GF-D8 (cell line): ENCODE measurements at places on chromosomes 5 and 9.

GRCh38 chr5:120358949-120359348, 105.2 kb upstream of the PRR16 start:
- DNase-seq: no peak

DNA sequence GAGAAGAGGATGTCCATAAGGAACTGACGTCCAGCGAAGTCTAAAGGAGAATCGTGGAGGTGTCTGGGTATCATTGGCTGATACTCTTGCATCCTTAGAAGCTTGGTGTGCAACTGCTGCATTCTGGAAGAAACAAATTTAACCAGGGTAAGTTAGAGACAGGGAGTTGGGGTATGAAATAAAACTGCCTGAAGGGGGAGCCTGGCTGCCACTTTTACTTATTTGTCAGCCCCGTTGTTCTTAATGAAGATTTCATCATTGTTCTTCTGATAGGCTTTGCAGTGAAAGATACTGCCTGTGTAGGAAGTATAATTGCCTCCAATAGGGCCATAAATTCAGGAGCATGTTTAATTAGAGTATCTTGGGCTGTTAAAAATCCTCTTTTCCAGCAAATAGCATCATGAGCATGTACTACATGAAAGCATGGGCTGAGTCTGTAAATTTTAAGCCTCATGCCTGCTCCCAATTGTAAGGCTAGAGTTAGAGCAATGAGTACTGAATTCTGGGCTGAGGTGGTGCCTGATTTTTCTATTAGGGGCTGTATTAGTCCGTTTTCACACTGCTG, 1264.5 kb upstream of the ACO1 start:
- DNase-seq: no peak

DNA sequence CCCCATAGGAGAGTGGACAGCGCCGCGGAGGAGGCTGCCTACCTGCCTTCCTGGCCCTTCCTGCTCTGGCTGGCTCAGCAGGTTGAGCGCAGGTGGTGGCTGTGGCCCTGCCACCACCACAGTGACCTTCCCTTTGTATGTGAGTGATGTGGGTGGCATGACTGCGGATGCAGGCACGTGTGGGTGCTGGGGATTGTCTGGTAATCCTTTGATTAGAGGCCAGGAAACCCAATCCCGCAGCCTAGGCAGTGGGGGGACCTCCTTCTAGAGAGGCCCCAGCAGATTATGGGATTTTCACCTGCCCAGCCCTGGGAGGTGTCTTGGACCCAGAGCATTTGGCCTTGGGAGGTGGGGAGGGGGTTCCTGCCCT, 16.5 kb downstream of the RXRA start:
- DNase-seq: no peak

GRCh38 chr5:96870094-96871026, 5.9 kb upstream of the ERAP2 start:
- no peak for DNase-seq

DNA sequence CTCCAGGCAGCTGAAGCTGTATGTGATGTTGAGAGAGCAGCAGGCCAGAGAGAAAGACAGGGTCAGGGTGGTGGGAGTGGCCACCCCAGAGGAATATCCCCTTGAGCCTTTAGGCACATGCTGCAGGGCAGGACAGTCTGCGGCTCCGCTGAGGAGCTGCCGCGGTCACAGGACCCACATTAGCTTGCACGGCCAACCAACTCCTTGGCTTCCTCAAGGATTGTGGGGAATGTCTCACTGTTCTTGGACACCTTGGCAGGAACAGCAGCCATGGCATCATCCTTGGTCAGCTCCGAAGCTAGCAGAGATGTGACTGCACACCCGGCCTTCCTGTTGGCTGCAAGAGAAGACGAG, 27.8 kb downstream of the PCDHGC5 start:
- no peak for DNase-seq

- no peak for DNase-seq
These were observed 20.1 kb downstream of the TTC1 start for GRCh38 chr5:160029004-160029403.

DNA sequence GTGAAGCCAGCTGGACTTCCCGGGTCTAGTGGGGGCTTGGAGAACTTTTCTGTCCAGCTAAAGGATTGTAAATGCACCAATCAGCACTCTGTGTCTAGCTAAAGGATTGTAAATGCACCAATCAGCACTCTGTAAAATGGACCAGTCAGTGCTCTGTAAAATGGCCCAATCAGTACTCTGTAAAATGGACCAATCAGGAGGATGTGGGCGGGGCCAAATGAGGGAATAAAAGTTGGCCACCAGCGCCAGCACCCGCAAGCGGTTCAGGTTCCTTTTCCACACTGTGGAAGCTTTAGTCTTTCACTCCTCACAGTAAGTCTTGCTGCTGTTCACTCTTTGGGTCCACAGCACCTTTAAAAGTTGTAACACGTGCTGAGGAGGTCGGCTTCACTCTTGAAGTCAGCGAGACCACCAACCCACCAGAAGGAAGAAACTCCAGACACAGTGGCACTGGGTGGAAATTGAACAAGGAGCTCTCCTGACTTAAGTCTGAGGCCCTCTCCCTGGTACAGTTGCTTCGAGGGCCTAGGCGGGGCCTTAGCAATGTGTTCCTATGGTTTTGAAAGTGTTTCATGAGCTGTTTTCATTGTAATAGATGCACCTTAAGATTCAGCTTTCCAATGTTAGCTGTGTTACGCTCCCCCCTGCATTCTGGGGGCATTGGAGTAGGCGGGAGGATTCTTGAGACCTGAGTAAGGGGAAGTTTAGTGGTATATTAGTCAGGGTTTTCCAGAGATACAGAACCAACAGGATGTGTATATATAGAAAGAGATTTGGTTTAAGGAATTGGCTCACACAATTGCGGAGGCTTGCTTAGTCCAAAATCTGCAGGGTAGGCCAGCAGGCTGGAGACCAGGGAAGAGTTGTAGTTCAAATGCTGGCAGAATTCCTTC, 21.5 kb upstream of the MYO10 start:
- no peak for DNase-seq

DNA sequence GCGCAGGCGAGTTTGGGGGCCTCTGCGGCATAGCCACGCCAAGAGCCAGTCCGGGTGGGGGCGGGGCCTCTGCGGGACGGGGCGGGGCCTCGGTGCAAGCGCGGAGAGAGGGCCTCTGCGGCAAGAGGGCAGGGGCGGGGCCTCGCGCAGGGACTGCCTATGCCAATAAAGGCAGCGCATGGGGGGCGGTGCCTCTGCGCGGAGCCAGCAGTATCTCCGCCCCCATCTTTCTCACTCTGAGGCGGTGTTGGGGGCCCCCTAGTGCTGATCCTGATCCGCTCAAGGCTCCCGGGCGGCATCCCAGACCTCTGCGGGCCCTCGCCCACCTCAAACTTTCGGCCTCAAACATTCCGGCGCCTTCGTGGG, 9.2 kb upstream of the GPRIN1 start:
- DNase-seq: no peak

GRCh38 chr9:114370251-114370967, 17.4 kb downstream of the AKNA start:
- no peak for DNase-seq

GRCh38 chr5:154273028-154273617, 82.6 kb downstream of the GALNT10 start:
- peak; percentile 9 for DNase-seq

DNA sequence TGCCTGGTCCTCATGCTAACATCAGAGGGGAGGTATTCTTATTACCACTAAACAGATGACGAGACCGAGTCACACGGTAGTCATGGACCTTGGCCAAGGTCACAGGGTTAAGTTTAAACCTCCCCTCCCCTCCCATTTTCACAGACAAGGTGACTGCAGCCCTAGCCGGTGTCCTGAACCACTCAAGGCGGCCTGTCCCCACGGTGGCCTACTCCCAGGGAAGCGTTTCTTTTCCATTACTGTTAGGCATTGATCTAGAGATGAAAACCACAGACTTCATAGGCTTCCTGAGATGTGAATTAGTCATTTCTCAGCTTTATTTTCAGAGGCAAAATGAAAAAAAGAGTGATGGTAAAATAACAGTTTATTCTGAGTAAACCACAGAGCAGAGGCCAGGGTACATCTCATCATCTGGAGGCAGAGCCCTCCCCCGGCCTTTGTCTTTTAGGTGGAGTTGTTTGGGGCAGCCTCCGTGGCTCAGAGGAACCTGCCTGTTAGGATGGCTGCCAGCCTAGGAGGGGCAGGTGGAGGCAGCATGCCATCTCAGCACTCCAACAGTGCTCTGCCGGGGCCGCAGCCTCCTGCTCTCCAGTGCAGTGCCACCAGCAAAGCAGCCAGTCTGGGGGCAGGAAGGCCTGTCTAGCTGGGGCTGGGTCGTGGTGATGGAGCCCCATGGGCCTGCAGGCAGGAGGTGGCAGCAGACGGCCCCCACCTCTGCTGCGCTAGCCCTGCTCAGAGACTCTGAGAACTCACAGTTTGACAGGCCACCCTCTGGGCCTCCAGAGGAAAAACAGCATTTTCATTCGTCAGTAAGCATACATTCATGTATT, 71.2 kb downstream of the RAPGEF1 start:
- no peak for DNase-seq

GRCh38 chr9:32587901-32588300, 14.9 kb upstream of the NDUFB6 start:
- DNase-seq: no peak

GRCh38 chr9:107312376-107313050, 29.4 kb downstream of the RAD23B start:
- no peak for DNase-seq

DNA sequence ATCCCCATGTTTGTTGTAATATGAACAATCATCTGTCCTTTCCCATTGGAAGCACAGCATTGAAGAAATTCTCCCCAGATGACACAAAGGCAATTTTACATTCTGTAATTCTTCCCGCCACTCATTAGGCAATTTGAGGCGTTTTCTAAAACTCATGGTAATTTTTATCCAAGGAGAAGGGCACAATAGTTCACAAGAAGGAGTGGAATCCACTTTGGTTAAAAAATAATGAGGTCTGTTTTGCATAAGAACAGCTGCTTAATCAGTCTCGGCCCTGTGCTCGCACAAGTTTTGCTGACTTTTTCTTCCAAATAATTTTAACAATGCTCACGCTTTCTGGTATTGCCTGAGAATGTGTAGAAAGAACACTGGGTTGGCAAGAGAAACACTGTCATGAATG, 94.0 kb downstream of the CAVIN4 start:
- no peak for DNase-seq

GRCh38 chr9:110427497-110428104, 89.9 kb upstream of the TXNDC8 start:
- DNase-seq: no peak

GRCh38 chr9:113705306-113705927, 170.7 kb upstream of the ZNF618 start:
- no peak for DNase-seq

GRCh38 chr9:122307925-122308324, 43.2 kb downstream of the MRRF start:
- DNase-seq: no peak
